Fibroblast of villous mesenchyme (primary cell): ENCODE measurements at places on chromosomes 1 and 21. TPM values are rescaled to one million over a fixed set of nuclear protein-coding genes. Genes with fewer than 3 reads are reported as not detected.

The HES3 gene
- total RNA-seq: not detected in 2 replicates

GRCh38 chr1:180211860-180212229 lies 18.2 kb upstream of the LHX4 start:
- no peak for DNase-seq

DNA sequence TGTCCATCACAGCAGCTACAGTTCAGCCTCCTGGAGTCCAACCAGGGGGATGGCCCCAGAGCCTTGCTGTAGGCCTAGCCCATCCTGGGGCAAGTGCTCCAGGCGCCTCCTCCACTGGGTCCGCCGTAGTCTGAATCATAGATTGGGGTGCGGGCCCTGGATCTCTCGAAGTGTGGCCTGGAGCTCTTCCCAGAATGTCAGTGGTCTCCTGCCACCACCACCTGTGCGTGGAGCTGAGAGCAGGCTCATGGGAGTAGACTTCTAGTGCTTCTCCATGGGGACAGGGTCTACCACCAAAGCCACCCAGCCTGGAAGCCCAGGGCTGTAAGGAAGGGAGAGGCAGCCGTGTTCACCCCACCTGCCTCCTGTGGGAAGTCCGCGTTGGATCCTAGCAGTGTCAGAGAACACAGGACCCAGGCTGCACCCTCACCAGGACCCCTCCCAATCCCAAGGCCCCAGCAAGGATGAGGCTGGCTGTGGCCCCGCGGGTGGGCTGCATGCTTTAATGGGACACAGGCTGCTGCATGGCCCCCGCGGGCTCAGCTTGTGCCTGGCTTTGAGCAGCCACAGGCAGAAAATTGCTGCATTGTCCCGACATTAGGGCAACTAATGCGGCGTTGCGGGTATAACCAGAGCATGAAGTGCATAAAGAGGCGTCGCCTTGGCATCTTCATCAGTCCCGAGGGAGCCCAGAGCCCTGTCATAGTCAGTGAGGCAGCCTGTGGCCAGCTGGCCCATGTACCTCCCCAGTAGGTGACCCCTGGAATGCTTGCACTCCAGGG lies 735 bp upstream of the HES3 start:
- no peak for DNase-seq

DNA sequence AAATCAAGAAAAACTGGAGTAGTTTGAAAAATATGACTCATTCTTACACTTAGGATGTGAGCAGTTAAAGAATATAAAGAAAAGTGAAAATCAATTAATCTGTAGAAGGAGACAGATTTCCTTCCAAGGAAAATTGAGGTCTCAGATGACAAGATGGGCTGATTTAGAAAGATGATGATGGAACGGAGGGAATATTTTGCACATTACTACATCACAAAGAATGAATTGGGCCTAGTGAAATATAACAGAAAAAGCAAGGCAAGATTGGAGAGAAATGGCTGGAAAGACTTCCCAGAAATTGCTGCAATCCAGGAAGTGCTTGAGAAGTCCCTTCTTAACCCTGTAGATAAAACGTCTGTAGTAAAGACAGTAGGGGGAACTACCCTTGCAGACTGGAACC lies 169.1 kb upstream of the SYT6 start:
- no peak for DNase-seq

The ST6GALNAC3 gene
- 1.3 TPM in 2 replicates for total RNA-seq

DNA sequence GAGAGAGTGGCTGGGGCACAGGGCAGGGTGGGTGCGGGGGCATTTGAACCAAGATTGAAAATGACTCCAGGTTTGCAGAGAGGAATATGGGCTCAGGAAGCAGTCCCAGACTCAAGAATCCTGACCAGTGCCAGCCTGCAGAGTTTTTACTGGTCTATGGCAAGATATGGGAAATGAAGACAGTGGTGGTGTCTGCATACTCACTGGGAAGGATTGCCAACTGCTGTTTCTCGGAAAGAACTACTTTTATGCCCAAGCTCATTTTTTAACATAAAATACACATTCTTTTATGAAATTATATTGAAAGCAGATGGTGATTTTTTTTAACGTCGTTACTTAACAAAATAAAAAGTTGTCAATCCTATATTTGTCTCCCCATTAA lies 401.8 kb downstream of the CAMTA1 start:
- DNase-seq: no peak

- DNase-seq: peak; percentile 18
Measured at GRCh38 chr1:164261691-164262240, 297.2 kb upstream of the PBX1 start.

The PEAR1 gene
- total RNA-seq: 11.3 and 12.1 TPM in 2 replicates

- peak; percentile 85 for DNase-seq
Measured at GRCh38 chr1:86825319-86825718, 88.6 kb downstream of the SELENOF start.

- DNase-seq: no peak
Measured at GRCh38 chr1:94504601-94505000, 37.0 kb downstream of the F3 start.

GRCh38 chr1:80367058-80367457 lies 1360.5 kb upstream of the ADGRL4 start:
- DNase-seq: no peak

DNA sequence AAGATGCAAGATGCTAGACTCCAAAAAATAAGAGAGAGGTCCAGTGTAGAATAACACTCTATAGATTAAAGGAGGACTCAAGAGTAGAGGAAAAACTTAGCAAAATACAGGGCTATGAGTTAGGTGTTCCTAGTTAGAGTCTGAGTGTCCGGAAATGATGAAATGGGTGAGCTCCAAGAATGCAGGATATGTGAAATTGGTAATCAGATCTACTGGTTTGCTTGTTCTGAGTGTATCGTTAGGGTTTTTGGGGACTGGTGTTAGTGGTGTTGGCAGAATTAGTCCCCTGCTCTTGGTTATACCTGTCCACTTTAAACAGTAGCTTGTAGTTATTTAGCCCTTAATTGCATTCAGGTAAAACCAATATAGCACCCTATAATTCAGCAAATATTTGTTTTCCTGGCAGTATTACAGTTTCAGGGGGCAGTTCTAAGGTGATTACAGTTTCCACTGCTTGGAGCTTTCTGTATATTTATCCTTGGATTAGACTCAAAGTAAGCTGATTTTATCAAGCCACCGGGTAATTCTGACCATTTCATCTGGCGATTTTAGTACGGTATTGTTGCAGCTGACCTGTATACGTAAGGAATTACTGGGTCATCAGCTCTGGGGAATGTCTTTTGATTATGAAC lies 332.7 kb downstream of the CHRM3 start:
- no peak for DNase-seq

The FAM151A gene
- not detected in 2 replicates for total RNA-seq

GRCh38 chr21:17987382-17988101 lies 168.4 kb upstream of the C21orf91 start:
- DNase-seq: no peak

DNA sequence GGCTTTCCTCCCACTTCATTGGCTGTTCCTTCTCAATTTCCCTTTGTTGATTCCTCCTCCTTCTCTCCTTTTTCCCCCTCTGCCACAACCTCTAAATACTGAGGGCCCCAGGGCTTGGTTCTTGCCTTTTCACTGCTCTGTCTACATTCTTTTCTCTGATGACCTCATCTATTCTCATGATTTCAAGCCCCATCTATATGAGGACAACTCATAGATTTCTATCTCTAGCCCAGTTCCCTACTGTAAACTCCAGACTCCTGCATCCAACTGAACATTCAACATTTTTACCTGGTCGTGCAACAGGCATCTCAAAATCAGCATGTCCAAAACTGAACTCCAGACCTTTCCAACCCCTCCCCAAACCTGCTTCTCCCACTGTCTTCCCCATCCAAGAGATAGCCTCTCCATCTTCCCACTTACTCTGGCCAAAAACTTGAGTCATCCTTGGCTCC lies 11.5 kb upstream of the SLC9A1 start:
- peak; percentile 34 for DNase-seq

The SLC16A4 gene
- total RNA-seq: 73.4 and 241 TPM in 2 replicates

GRCh38 chr1:151511636-151512215 lies 539 bp downstream of the CGN start:
- DNase-seq: no peak

The TFF2 gene
- not detected in 2 replicates for total RNA-seq

- no peak for DNase-seq
Measured at GRCh38 chr1:198417039-198417438, 123.4 kb downstream of the ATP6V1G3 start.

The CD52 gene
- not detected in 2 replicates for total RNA-seq

- no peak for DNase-seq
Measured at GRCh38 chr1:189929501-189930099, 548.1 kb downstream of the BRINP3 start.

GRCh38 chr1:183185941-183186490 lies at the start of gene LAMC2:
TSS of gene LAMC2 (plus strand) at chr1:183186264. CDS start at chr1:183186353, 89 bp downstream.
- no peak for DNase-seq

DNA sequence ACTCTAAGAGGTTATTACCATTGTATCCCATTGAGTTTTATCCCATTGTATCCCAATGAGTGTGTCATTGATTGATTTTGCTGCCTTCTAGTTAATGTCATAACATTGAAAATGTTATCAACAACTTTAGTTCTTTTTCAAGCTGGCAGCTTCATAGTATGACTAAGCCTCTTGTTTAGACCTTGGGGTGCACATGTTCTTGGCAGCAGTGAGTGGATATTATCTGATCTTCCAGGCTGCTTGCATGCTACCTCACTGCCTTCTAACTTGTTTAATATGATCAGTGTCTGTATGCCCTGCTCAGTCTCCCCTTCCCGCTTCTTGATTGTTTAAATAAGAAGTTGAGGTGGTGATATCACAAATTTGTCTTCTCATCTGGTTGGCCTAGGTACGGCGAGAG lies 24.6 kb downstream of the NTPCR start:
- DNase-seq: peak; percentile 49

GRCh38 chr1:247440001-247440620 lies 17.8 kb downstream of the OR2B11 start:
- no peak for DNase-seq

DNA sequence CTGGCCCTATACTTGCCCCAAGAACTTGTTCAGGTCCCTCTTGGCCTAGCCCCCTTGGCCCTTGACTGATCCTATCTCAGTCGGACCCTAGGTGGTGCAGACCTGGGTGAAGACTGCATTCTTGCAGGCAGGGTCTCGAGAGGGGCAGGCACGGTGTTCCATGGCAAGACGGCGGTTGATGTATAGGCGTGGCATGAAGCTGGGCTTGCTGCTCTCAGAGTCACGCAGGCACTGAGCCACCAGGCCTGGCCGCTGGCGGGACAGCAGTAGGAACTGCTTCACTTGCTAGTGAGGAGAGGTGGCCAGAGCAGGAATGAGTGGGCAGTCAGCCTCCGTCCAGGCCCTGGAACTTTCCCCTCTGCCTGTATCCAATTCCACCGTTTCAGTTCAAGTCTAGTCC lies 3.8 kb downstream of the HECTD3 start:
- DNase-seq: no peak

The PER3 gene
- total RNA-seq: 5.5 and 5.6 TPM in 2 replicates

GRCh38 chr21:35204125-35204524 lies 155.0 kb upstream of the RUNX1 start:
- DNase-seq: no peak

GRCh38 chr1:227449051-227449450 lies 114.3 kb upstream of the ZNF678 start:
- DNase-seq: no peak

- no peak for DNase-seq
Measured at GRCh38 chr1:15277447-15277838, 30.4 kb downstream of the FHAD1 start.

The VANGL2 gene
- total RNA-seq: not detected in 2 replicates

DNA sequence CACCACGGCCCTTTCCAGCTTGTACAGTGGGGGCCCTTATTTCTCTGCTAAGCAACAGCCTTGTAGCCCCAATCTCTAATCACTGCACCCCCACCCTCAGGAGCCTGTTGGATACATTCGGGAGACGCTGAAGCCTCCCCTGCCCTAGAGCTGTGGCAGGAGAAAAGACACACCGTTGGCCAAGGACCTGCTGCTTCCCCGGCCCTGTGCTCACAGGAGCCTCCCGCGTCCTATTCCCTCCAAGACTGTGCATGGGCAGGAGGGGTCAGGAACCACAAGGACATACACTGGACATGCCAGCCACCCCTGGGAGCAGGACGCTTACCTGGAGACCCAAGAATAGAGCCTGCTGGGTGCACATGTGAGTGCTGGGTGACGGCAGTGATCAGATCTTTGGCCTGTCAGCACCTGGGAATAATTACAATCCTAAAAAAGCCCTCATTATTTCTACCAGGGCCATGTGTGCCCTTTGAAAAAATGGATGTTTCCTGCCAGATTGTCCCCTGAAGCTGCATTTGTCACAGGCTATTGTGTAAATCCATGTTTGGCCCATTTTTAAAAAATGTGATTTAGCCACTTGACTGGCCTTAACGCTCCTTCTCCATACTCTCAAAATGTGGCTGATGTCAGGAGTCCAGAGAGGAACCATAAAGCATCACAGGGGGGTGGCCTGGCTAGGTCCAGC lies 590.6 kb downstream of the MATN1 start:
- DNase-seq: no peak

The PTPN7 gene
- not detected in 2 replicates for total RNA-seq

The KCNJ15 gene
- under 0.01 TPM in 2 replicates for total RNA-seq

DNA sequence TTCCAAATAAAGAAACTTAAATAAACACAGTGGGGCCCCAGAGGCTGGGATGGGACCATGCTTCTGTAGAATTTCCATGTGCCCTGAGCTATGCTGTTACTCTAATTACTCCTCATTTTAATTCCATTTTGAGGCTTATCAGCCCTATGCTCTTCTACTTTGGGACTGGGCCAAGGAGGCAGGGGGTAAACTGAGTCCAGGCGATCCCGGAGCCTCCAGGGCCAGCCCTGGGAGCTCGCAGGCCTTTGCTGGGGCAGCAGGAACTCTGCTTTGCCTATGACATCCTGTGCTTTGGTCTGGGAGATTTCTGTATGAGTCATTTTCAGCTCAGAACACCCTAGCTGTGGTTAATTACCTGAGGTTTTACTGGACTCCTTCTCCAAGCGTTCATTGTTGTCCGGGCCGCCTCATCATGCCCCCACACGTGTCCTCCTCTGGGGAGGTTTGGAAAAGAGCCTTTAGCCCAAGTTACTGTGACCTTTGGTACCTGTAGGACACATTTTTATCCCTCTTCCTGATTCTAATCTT lies 95.7 kb downstream of the RHOU start:
- DNase-seq: peak; percentile 67

GRCh38 chr1:234478152-234478480 lies 863 bp downstream of the TARBP1 start:
- peak; percentile 40 for DNase-seq

GRCh38 chr1:22255341-22256212 lies 112.7 kb upstream of the WNT4 start:
- DNase-seq: peak; percentile 51

The CELA3A gene
- not detected in 2 replicates for total RNA-seq

The DDR2 gene
- total RNA-seq: 227 and 289 TPM in 2 replicates

The RYR2 gene
- total RNA-seq: not detected in 2 replicates

The TUT4 gene
- total RNA-seq: 31.9 and 39.7 TPM in 2 replicates

DNA sequence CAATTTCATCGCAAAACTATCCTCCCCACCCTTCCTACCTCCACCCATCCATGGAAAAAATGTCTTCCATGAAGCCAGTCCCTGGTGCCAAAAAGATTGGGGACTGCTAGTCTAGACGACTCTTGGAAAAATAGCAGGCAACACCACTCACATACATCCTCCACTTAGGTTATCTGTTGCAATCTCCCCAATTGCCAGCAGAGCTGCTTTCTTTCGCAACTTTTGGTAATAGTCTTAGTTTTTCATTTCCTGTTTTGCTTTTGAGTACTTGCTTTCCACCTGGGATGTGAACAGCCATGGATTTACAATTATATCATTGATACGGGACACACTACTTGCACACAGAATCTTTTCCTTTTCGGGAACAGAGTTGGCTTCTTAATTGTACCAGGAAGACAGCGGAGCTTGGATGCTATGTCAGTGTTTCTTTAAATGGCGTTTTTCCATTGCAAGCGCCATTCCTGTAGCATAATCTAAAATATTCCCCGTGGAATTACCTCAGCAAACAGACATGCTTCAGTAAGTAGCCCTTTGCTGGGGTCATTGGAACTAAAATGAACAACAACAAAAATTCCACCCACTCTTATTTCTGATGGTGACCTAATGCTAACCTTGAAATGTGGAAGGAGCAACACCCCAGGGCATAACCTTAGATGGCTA lies 183.3 kb upstream of the ADGRL2 start:
- peak; percentile 36 for DNase-seq
